Osteoblast (primary cell): ENCODE measurements at places on chromosomes 2 and 18. TPM values are rescaled to one million over a fixed set of nuclear protein-coding genes. Genes with fewer than 3 reads are reported as not detected.

The HSPE1 gene
- 23.5 and 30.6 TPM in 2 replicates for total RNA-seq

The SALL3 gene
- total RNA-seq: not detected in 2 replicates

DNA sequence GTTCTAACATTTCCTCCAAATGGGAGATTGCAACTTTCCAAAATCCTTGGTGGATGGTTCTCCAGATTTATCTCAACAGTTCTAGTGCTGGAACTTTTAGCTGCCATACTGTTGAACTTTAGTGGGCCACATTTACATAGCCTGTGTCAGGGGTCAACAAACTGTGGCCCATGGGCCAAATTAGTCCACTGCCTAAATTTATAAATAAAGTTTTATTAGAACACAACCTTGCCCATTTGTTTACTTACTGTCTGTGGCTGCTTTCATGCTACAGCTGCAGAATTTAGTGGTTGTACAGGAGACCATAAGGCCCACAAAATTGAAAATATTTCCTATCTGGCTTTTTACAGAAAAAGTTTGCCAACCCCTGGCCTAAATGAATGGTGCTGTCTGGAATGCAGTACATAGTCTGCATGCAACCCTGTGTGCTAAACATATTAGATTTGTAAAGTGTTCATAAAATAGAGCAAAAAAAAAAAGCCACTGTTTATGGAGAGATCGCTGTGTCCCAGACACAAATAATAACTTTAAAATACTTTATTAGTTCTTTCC is 30.3 kb downstream of the MGAT5 start:
- H3K27ac ChIP-seq: no peak overlapping the region
- H3K27me3 ChIP-seq: no peaks in the 10 kb centered on the region
- peaks cover 5% of the 10 kb centered on the region for H3K4me1 ChIP-seq

- no peak for DNase-seq
- no peak overlapping the region for H3K4me3 ChIP-seq
- H3K27me3 ChIP-seq: no peaks in the 10 kb centered on the region
- H3K27ac ChIP-seq: no peak overlapping the region
These were observed 283.7 kb upstream of the VWC2L start for GRCh38 chr2:214127170-214127569.

GRCh38 chr2:193837111-193837738 is 1642.5 kb upstream of the TMEFF2 start:
- peaks cover 17% of the 10 kb centered on the region for H3K4me1 ChIP-seq
- peak; percentile 27 for DNase-seq
- H3K4me3 ChIP-seq: no peak overlapping the region
- H3K36me3 ChIP-seq: no peaks in the 10 kb centered on the region
- H3K27me3 ChIP-seq: no peaks in the 10 kb centered on the region

GRCh38 chr2:68737711-68738110 is 3.1 kb downstream of the ARHGAP25 start:
- H3K27me3 ChIP-seq: peaks cover 34% of the 10 kb centered on the region
- H3K4me3 ChIP-seq: peak overlapping the region; percentile 26
- DNase-seq: no peak
- no peaks in the 10 kb centered on the region for H3K4me1 ChIP-seq

GRCh38 chr2:1654696-1655374 is 89.5 kb downstream of the PXDN start:
- peaks cover 45% of the 10 kb centered on the region for H3K4me1 ChIP-seq
- H3K27ac ChIP-seq: peak overlapping the region; percentile 97
- DNase-seq: peak; percentile 73
- no peak overlapping the region for H3K4me3 ChIP-seq
- H3K36me3 ChIP-seq: peaks cover 29% of the 10 kb centered on the region
- H3K27me3 ChIP-seq: no peaks in the 10 kb centered on the region

- H3K4me3 ChIP-seq: no peak overlapping the region
- no peaks in the 10 kb centered on the region for H3K27me3 ChIP-seq
- no peaks in the 10 kb centered on the region for H3K36me3 ChIP-seq
- no peaks in the 10 kb centered on the region for H3K4me1 ChIP-seq
These were observed 37.2 kb upstream of the CDH19 start for GRCh38 chr18:66641056-66641455.

- H3K4me1 ChIP-seq: no peaks in the 10 kb centered on the region
- H3K36me3 ChIP-seq: no peaks in the 10 kb centered on the region
- DNase-seq: no peak
- H3K27ac ChIP-seq: no peak overlapping the region
- peaks cover 2% of the 10 kb centered on the region for H3K27me3 ChIP-seq
These were observed 86.9 kb downstream of the CRACDL start for GRCh38 chr2:98849113-98849512.
